Subcutaneous adipose tissue (tissue), 4 donors: ENCODE measurements at places on chromosomes 12 and 14. TPM values are rescaled to one million over a fixed set of nuclear protein-coding genes. Genes with fewer than 3 reads are reported as not detected.

GDF3 gene
- total RNA-seq = not detected

TMEM229B gene
- not detected for total RNA-seq

WNT1 gene
- not detected for total RNA-seq

RFLNA gene
- 0.34 TPM for total RNA-seq

TTC8 gene
- total RNA-seq = 38.9 TPM

ESRRB gene
- not detected for total RNA-seq

ETNK1 gene
- total RNA-seq = 40.6 TPM

PSMC1 gene
- total RNA-seq = 107 TPM

INSM2 gene
- not detected for total RNA-seq

BICDL1 gene
- total RNA-seq = 2.4 TPM

VRTN gene
- not detected for total RNA-seq

ZNF268 gene
- total RNA-seq = 16.1 TPM

AICDA gene
- not detected for total RNA-seq

FOXN4 gene
- total RNA-seq = not detected

CLECL1 gene
- not detected for total RNA-seq

PLBD1 gene
- total RNA-seq = 19.2 TPM

TPI1 gene
- 328 TPM for total RNA-seq

ACSS3 gene
- 92.1 TPM for total RNA-seq

KRT75 gene
- total RNA-seq = not detected

PLEK2 gene
- 1.8 TPM for total RNA-seq

LRIG3 gene
- total RNA-seq = 32.4 TPM

GARIN6 gene
- total RNA-seq = not detected

TCL1B gene
- total RNA-seq = not detected

CCDC197 gene
- not detected for total RNA-seq

PARPBP gene
- total RNA-seq = 3.9 TPM

SMCO2 gene
- 0.34 TPM for total RNA-seq

STYK1 gene
- total RNA-seq = 0.34 TPM

CCDC177 gene
- total RNA-seq = not detected

C12orf54 gene
- total RNA-seq = not detected

ZCCHC8 gene
- 24.4 TPM for total RNA-seq

KLRC2 gene
- total RNA-seq = not detected

OR4K1 gene
- total RNA-seq = not detected

LUM gene
- total RNA-seq = 39.9 TPM

KRT83 gene
- total RNA-seq = not detected

MYF6 gene
- total RNA-seq = not detected

ERP27 gene
- 0.85 TPM for total RNA-seq

TIMELESS gene
- total RNA-seq = 4.8 TPM

ETFRF1 gene
- 70.9 TPM for total RNA-seq

ITPR2 gene
- 53.0 TPM for total RNA-seq

BMP4 gene
- 10.0 TPM for total RNA-seq

RNASE7 gene
- not detected for total RNA-seq

SERPINA9 gene
- not detected for total RNA-seq

KRT6A gene
- 0.98 TPM for total RNA-seq

ORMDL2 gene
- total RNA-seq = 11.7 TPM

BTBD7 gene
- 20.1 TPM for total RNA-seq

ADAMTS20 gene
- total RNA-seq = not detected

MGAT2 gene
- total RNA-seq = 25.1 TPM

IKZF4 gene
- total RNA-seq = 2.9 TPM

MSI1 gene
- not detected for total RNA-seq

POP5 gene
- total RNA-seq = 29.4 TPM

TBK1 gene
- 27.7 TPM for total RNA-seq

LRTM2 gene
- total RNA-seq = not detected

FUT8 gene
- total RNA-seq = 21.8 TPM

DNAJC22 gene
- total RNA-seq = not detected

TMEM52B gene
- not detected for total RNA-seq

RHOJ gene
- 7.3 TPM for total RNA-seq

PROX2 gene
- total RNA-seq = not detected

SALL2 gene
- total RNA-seq = 0.65 TPM

BEGAIN gene
- total RNA-seq = 1.8 TPM
